ENCODE measurements at places on chromosomes 7 and 10.

DNA sequence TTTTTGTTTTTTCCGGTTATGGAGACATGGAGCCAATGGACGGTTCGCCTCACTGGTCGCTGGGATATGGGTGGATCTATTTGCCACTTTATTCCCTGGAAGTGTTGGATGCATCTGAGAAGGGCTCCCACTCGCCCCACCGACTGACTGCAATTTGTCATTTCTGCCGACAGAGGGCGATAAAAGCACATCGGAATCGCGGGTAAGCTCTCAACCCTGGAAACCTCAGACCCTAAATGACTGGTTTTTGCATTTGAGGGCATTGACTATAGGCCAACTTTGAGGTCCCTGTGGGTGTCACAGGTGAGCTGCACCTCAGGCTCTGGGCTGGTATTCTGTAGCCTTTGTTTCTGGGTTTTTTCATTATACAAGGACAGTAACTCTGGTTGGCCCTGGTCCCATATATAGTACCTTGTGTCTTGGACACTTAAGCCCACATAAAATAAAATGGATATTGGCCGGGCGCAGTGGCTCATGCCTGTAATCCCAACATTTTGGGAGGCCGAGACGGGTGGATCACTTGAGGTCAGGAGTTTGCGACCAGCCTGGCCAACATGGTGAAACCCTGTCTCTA lies 11.9 kb upstream of the OPALIN start:
- DNase-seq, result peak; percentile 18

GRCh38 chr10:18293536-18294510 lies 153.6 kb downstream of the CACNB2 start:
- no peak for DNase-seq

- no peak for DNase-seq
These were observed 6.9 kb upstream of the MRPS24 start for GRCh38 chr7:43876241-43876640.

GRCh38 chr7:9028012-9028411 lies 594.6 kb downstream of the NXPH1 start:
- no peak for DNase-seq

GRCh38 chr10:114215033-114215432 lies 24.0 kb upstream of the VWA2 start:
- DNase-seq, result no peak

- no peak for DNase-seq
These were observed 257.6 kb upstream of the NPY start for GRCh38 chr7:24026351-24026750.

DNA sequence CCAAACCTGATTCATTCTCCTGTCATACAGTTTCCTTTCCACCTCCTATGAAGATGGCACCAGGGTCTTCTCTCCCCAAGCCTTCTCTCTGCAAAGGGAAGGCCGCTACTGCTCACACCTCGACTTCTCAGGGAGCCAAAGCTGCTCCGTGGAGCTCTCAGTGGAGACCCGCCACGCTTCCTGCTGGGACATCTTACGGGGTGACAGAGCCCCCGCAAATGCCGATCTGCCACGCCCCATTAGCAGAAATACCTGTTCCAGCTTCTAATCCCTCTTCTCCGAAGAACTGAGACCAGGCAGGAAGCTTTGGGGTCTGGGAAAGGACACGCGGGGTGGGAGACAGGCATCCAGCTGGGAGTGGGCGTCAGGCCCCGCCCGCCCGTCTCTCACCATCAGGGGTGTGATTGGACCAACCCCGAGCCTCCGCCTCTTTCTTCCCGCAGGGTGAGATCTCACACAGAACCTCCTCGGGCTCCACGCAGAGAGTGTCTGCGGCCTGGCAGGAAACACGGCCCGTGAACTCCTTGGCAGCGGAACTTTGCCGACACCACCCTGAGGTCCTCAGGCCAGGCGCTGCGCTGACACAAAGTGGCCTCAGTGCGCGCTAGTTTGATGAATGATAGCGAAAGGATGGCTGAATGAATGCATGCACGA lies 12.0 kb upstream of the CALML5 start:
- no peak for DNase-seq

Data from stimulated activated CD8-positive, alpha-beta memory T cell treated with anti-CD3 and anti-CD28 coated beads, Interleukin-15, amount 100 ng/mL, for 4 hours (primary cell).